Mucosa of descending colon (tissue), 3 donors: ENCODE measurements at places on chromosomes 1 and 21.

DNA sequence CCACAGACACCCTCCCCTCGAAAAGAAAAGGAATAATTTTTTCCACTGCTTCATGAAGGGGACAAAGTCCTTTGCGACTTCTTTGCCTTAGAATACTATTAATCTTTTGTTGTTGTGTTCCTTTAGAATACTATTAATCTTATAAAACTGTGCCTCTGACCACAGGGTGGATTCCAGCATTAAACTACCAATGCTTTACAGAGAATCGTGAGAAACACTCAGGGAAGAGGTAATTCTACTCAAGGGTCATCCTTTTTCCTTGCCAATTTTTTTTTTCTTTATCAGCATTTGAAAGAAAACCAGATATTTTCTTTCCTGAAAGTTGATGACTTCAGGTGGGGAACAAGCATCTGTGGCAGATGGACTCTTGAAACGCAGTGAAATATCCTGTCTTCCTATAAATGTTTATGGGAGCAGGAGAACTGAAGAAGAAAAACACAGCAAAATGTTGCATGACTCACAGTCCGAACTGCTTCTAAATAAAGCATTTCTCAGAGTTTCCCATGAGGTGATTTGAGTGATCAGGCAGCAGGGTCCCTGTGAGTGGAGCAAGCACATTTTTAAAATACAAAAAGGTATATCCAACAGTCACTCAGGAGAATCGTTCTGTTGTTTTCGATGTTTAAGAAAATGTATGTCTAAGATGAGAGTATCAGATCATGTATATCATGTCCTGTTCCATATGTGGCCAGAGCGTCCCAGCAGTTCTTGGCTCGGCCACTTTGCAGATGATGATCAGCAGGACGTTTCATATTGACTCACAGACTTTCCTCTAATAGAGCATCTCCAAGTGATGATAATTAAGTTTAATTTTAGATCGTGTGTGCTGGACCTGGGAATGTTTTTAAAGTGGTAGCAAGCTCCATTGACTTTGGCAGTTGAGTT, 154.2 kb upstream of the RUNX1 start:
- no peak for DNase-seq

DNA sequence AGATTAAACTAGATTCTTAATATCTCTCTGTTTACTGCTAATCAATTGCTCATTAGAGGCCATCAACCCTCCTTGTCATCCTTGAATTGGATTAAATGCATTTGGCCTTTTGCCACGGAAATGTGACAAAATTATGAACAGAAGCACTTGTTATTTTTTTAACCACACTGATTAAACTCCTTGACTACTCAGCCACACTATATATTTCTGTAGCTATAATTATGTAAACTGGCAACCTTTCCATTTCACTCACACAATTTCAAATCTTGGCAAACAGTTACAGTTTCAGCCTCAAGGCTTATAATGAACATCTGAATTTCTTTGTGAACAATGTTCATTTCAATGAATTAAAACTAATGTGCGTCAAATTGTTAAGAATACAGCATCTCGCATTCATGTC, 10.1 kb downstream of the ADAMTS5 start:
- DNase-seq: no peak

GRCh38 chr1:61274939-61275338, 192.6 kb downstream of the NFIA start:
- DNase-seq: no peak

GRCh38 chr1:202568410-202568809, 141.8 kb downstream of the SYT2 start:
- DNase-seq: no peak

DNA sequence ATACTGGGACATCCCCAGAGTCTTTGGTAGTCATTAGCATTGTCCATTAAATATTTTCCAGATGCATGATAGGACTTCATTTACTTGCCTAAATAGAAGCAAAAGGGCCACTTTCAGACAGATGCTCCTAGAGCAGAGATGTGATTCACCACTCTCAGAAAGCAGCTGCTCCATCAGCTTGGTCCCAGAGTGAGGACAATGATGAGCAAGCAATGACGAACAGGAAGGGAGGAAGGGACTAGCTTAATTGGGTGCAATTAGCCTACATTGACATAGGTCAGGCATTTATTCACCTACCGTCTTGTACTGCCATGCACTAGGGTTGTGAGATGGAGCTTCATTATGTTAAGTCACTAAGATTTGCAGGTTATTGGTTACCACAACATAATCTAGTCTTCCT, 85.1 kb upstream of the PLXNA2 start:
- DNase-seq: no peak

DNA sequence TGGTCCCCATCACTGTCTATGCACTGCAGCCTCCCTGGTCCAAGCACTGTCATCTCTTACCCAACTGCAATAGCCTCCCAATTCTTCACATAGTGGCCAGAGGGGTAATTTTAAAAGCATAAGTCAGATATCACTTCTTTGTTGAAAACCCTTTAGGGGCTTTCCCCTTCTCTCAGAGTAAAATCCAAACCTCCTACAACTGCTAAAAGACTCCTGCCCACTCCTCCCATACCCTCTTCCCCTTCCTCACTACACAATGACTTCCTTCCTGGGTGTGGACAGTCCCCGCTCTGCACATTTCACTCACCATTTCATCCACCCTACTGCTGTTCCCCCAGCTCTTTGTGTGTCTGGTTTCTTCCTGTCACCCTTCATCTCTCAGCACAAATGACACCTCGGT, 8.3 kb downstream of the MCOLN2 start:
- DNase-seq: no peak

- no peak for DNase-seq
These were observed 38.6 kb downstream of the TNFSF18 start for GRCh38 chr1:173012126-173012525.

DNA sequence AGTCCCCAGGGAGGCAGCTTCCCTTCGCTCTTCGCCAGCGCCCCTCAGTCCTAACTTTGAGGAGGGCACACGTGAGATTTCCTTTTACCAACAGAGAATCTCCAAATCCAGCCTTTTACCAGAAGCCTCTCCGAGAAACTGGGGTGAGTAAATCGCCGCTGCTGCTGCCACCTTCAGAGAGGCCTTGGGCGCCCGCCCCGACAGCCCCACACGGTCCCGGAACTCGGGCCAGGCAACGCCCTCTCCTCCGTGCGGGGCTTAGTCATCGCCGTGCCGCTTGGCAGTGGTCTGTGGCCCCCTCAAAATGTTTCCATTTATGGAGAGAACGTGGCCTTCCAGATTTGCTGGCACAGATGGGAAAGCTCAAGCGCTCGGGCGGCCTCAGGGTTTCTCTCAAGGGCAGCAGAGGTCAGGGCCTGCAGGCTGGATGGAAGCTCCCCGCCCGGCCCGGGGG, 41.4 kb upstream of the COL6A2 start:
- DNase-seq: peak; percentile 56

GRCh38 chr21:27265949-27266348, 299.1 kb upstream of the ADAMTS5 start:
- DNase-seq: no peak

GRCh38 chr1:24185076-24185475, 2.0 kb downstream of the IFNLR1 start:
- no peak for DNase-seq

GRCh38 chr21:26448751-26449150, 124.3 kb downstream of the CYYR1 start:
- no peak for DNase-seq

DNA sequence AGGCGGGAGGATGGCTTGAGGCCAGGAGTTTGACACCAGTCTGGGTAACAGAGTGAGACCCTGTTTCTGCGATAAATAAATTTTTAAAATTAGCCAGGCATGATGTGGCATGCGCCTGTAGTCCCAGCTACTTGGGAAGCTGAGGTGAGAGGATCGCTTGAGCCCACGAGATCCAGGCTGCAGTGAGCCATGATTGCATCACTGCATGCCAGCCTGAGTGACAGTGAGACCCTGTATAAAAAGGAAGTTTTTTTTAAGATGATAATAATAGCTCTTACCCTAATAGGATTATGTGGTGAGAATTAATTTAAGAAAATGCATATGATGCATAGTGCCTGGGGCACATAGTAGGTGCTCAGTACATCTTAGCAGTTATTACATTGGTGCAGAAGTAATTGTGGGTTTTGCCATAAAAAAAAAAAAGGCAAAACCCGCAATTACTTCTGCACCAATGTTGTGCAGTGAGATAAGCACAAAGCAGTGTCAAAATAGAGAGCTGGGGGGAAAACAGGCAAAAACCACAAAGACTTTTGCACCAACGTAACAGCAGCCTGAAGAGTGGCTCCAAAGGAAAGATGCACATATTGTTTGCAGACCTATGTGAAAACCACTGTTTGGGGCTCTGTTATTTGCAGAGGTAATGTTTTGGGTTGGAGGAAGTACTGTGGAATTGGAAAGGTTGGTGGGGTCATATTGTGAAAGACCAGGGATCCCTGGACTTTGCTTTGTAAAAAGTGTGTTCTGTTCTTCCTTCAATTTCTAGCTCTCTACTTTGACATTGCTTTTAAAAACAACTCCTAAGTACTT, 72.4 kb downstream of the PLXNA2 start:
- no peak for DNase-seq

- no peak for DNase-seq
These were observed 164.3 kb upstream of the ATP1B1 start for GRCh38 chr1:168942165-168942564.

GRCh38 chr1:204736836-204737235, 51.3 kb upstream of the LRRN2 start:
- DNase-seq: no peak

GRCh38 chr21:37219761-37220432, 47.2 kb downstream of the VPS26C start:
- no peak for DNase-seq

- no peak for DNase-seq
These were observed 20.5 kb downstream of the RCSD1 start for GRCh38 chr1:167650269-167651160.

- DNase-seq: no peak
These were observed 75.4 kb downstream of the UBE4B start for GRCh38 chr1:10108134-10108663.

DNA sequence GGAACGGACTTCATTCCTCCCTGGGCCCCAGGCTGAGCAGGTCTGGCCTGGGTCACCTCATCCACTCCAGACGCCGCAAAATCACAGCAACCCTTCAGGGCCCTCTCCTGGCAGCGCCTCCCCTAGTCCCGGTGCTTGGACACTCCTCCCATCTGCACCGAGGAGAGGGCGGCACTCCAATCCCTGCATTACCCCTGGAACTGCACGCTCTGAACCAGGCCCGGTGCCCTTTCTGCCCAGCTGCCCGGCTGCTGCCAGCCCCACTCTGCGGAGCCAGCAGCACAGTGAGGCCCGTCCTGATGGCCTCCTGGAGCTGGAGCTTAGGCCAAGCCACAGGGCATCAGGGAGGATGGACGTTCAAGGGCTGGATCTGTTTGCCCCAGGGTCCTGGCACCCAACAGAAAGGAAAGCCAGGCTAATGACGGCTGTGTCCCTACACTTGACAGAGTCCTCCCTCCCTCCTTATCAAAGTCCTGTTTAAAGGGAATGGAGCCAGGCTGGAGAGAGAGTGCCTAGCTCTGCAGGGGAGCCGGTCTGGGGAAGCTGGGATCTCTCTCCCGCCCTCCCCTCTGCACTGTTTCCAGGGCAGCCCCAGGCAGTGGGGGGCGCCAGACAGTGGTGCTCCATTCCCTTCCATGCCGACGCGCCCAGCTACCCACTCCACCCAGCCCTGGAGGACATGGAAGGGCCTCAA, 12.7 kb downstream of the COL6A2 start:
- DNase-seq: peak; percentile 28

DNA sequence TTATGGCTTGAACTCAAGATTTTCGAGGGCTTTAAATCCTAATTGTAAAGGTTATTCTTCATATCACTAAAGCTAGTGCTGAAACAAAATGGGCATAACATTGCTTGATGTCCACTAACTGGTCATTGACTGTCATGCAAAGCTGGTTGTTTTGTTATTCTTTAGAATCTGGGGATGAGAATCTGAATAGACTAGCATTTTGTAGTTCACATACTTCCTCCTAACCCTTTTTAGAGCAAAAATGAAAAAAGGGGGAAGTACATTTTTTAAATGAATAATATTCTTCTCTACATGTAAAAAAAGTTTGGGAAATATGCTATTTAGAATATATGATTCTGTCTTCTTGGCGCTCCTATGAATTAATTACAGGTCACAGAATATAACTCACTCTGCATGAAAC, 72.2 kb upstream of the HMCN1 start:
- no peak for DNase-seq
